ENCODE measurements at places on chromosomes 1 and 21.

DNA sequence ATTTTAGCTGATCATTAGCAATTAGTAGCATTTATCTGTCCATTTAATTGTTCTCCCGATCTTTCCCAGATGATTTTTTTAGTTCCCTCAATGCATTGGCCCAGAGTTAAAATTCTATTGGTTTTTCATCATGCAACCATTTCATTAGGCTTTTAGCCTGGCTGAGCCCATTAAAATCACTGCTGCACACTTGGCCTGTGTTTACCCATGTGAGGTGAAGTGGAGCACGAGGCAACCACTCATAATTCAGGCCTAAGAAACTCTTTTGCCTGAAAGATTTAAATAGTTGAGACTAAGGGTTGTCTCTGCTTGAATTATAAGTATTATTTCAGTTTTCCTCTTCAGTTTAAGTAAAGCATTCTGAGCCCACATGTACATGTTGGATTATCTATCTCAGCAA, 889.0 kb upstream of the ADGRL4 start:
- DNase-seq = no peak

DNA sequence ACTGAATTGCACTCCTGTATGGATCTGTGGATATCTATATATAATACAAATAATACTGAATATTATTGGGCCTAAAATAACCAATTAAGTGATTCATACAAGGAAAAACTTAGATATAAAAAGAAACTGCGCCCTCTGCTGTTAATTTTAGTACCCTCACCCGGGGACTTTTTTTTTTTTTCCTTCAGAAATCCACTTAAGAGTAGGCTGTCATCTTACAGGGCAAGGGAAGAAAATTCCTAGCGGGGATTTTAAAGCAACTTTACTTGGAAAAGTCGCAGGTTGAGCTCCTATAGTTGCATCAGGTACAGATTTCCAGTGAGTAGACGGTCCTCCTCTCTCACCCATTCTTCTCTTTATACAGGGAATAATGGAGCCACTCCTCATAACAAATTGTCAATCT, 1.3 kb downstream of the NTNG1 start:
- no peak for DNase-seq

DNA sequence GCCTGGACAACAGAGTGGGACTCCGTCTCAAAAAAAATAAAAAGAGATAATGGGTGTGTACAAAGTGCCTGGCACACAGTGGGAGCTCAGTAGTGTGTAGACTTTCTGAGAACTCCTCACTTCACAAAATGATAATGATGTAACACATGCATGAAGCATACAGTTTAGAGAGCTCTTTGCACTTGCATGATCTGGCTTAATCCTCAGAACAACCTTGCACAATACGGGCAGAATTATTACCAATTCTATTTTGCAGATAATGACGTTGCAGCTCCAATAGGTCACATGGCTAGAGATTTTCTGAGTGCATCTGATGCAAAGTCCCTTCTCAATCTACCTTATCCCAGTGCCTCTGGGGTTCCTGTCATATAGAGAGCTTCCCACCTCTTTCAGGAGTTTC, 71.4 kb downstream of the CD247 start:
- DNase-seq = no peak

- DNase-seq = no peak
These were observed 17.4 kb downstream of the PEA15 start for GRCh38 chr1:160222546-160222945.

- no peak for DNase-seq
These were observed 8.3 kb upstream of the EPB41 start for GRCh38 chr1:28905921-28906666.

GRCh38 chr1:6235296-6235677, 477 bp downstream of the ICMT start:
- DNase-seq = peak; percentile 18

DNA sequence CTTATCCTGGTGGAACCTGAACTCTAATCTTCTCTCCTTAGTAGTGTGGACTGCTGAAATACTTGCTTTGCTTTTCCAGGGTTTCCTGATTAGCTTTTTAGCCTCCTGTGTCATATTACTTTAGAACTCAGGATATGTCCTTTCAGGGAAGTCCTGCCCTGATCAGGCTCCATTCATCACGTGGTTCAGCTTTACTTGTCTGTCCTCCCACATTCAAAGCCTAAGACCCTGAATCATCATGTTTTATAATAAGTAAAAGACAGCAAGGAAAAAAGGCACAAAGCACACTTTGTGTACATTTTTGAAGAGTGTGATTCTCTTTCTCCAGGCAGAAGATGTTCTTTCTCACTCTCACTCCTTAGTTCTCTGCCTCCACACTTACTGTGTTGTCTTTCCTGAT, 70.6 kb downstream of the PATJ start:
- DNase-seq = no peak

DNA sequence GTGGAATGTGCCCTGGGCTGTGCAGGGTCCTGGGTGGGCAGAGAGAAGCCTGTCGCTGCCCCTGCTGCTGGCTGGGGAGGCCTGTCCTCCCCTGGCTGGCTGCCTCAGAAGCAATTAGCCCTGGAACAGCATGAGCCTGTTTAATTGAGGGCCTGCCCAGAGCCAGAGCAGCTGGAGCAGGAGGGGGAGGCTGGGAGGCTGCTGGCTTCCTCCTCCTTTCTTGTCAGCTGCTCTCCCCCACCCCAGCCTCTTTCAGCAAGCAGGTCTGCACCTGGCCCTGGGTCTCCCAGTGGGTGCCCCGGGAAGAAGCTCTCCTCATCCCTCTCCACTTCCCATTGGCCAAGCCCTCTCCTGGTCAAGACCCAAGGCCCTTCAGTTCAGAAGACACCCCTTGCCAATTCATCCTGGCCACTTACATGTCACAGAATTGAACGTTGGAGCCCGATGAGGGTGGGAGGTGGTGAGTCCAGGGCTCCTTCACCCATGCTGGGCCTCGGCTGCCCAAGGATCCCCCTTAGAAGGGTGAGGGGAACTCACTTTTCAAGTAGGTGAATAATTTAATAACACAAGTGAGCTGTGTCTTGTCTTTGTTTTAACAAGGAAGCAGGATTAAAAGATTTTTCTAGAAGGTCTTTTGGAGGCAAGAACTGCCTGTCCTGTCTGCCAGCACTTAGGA, 13.2 kb downstream of the AMPD2 start:
- peak; percentile 37 for DNase-seq

GRCh38 chr1:215568299-215568692, 1.2 kb downstream of the KCTD3 start:
- DNase-seq = no peak

DNA sequence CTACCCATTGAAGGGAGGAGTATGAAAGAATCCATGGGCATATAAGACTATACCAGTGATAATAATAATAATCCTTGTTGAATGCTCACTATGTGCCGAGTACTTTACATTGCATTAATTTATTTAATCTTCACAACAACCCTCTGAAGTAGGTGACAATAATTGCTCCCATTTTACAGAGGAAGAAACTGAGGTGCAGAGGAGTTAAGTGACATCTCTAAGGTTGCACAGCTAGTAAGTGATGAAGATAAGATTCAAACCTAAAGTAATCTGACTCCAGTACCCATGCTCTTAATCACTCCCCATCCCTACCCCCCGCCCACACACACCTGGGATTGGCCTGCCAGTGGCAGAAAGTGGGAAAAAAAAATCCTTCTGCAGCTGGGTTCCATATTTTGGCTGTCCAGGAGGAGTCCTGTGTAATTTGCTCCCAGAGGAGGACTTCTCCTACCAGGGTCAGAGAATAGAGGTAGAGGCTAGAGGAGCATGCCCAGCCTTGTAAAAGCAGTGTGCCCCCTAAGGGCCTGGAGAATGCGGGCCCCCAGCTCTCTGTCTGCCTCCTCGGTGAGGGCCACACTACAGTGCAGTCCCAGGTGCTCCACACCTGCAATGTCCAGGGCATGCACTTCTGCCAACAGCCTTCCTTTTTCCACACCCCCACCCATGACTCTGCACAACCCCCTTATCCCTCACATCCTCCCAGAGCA, 57.8 kb downstream of the TMEM53 start:
- DNase-seq = no peak

DNA sequence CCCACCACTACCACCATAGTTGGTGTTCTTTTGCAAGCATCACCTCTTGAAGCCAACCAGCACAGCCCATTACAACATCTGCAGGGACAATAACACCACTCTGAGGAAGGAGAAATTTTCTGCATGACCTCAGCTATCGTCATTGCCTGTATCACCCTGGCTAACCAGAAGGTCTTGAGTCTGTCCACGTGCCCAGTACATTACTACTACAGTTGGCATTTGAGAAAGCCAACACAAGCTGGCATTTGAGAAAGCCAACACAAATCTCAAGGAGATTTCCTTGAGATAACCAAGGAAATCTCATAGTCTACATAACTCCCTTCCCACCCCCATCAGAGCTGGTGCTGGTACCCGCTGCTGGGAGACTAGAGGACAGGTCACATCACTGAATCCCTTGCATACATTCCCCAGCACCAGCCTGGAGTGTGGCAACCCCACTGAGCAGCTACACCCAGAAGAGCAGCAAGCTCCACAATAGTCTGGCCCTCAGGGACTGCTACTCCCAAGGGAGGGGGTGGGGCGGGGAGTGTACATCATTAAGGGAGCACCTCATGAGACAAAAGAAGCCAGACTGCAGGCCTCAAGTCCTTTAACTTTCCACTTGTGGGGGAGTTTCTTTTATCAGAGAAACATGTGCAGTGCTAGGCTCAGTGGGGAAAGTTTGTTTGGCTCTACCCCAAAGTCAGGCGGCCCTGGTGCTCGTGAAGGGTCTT, 46.0 kb upstream of the GUCA2A start:
- no peak for DNase-seq

GRCh38 chr1:110515041-110515440, 3.9 kb downstream of the KCNA10 start:
- no peak for DNase-seq

GRCh38 chr21:38810034-38810825, 4.5 kb downstream of the ETS2 start:
- no peak for DNase-seq

- no peak for DNase-seq
These were observed 6.3 kb downstream of the PFDN2 start for GRCh38 chr1:161111527-161111926.

DNA sequence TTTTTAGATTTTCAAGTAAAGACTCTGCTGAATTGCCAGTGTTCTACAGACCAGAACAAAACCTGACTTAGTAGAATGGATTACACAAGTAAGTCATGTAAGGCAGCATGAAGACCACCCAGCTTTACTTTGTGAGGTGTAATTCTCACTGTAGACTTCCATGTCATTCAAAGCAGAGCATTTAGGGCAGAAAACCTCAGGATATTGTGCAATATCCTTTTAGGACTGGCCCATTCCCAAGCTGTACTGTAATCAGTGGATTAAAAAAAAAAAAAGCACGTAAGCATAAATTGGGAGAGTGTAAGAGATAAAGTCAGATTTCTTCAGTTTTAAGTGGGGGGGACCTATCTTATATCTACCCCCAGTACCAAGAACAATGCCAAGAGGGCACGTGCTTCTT, 380.5 kb upstream of the PRMT6 start:
- no peak for DNase-seq

DNA sequence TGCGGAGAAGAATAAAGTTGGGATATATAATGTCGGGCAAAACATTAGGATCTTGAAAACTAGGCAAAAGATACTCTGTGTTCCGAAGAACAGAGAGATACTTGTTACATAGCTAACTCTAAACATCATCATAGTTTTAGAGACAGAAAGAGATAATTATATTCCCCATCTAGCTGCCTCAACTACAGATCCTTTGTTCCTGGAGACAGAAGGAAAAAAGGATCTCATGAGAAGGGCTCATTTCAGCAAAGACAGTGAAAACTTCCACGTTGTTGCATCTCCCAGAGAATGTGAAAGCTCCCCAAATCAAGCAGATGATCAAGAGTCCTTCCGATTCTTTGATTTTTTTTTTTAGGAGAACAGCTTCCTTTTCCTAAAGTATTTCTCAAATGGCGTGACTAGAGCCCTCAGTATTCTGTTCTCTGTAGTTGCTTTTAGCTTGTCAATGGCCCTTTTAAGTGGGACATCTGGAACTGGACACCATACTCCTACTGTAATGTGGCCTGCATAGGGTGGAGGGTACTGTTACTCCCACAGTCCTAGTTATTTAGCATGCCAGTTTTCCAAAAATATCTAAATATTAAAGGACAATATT, 1048.2 kb downstream of the TTLL7 start:
- DNase-seq = no peak

DNA sequence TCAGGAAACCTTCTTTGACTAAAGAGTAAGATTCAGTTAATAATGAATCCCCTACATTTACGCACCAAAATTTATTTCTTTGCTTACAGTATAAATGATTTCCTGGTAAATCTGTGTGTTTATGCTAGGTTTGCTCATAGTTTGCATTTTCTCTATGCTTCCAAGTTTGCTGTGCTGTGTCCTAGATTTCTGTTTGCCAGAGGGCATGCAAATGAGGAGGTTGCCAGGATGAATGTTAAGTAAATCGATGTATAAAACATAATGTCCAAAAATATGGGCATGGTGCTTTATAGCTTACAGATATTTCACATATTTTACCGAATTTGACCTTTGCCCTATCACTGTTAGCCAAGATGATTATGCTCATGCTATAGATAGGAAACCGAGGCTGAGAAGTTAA, 63.8 kb downstream of the TBX19 start:
- DNase-seq = no peak

DNA sequence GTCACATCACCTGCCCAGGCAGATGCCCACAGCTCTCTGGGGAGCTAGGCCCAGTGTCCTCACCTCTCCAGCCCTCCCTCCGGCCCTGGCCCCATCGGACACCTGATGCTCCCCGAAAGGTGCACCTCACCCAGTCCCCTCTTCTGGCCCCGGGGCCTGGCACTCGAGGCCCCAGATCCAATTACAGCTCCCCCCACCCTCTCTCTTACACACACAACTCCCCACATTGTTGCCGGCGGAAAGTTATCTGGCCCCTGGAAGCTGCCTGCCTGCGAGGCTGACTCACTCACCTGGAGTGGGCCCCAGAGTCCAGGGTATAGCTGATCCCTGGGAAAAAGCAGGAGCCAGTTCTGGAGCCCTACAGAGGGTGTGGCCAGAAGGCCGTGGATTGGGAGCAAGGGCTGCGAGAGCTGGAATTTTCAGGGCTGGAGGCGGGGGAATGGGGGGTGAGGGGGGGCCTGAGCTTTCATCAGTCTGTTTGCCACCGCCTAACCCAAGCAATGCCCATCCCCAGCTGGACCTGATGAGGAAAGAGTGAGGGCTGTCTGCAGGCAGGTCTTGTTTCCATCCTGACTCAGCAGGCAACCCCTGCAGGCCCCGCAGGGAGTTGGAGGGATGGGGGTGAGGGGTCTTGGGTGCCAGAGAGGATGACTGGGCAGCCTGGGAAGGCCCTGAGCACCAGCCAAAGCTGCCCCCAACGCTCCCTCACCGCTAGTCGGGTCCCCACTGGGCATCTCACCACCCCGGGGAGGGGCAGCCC, 948 bp downstream of the FBXO2 start:
- no peak for DNase-seq

Data from substantia nigra (tissue), 51 donors.